ENCODE measurements at places on chromosomes 2 and 18. TPM values are rescaled to one million over a fixed set of nuclear protein-coding genes. Genes with fewer than 3 reads are reported as not detected.

DNA sequence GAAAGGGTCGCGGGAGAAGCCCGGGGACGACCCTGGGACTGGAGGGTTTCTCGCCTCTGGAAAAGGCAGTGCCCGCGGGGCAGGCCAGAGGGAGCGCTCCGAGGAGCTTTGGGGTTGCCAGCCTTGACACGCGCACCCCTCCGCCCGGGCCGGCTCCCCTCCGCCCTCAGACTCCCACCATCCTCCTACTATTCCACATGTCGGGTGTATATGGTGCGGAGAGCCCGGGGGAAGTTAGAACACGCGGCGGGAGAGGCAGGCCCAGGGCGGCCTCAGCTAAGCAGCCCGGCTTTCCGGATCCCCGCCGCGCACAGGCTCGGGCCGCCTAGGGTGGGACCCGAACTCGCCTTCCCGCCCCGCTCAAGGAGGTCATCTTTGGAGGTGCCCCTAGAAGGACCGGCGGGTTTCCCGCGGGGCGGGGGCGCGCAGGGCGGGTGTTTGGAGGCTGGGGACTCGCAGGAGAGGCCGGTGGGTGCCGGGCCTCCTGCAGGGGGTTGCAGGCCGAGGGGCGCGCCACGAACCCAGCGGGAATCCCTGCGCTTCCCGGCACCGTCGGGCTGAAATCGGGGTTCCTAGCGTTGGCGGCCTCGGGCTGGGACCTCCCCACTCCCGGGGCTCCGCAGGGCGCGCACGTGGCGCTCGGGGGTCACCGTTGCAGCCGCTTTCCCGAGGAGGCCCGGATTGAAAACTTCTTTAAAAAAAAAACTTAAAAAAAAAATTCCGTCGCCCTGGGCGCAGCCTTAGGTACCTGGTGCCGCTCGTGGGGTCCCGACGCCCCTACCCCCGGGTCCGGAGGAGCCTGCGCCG lies 3.7 kb downstream of the NFATC1 start:
- DNase-seq, result no peak

DNA sequence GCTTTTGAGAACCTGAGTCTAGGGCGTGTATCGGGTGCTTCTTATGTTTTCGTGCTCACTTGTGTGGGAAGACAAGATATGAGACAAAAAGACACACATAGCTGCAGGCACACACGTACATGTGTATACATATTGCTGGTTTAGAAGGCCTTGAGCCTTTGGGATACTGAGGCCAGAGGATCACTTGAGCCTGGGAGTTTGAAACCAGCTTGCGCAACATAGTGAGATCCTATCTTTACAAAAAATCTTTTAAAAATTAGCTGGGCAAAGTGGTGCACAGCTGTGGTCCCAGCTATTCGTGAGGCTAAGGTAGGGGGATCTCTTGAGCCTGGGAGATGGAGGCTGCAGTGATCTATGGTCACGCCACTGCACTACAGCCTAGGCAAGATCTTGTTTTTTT lies 18.8 kb upstream of the NEDD4L start:
- no peak for DNase-seq

MYOM1 gene
- polyA plus RNA-seq, result 679 TPM

SERPINB2 gene
- 0.85 TPM for polyA plus RNA-seq

DNA sequence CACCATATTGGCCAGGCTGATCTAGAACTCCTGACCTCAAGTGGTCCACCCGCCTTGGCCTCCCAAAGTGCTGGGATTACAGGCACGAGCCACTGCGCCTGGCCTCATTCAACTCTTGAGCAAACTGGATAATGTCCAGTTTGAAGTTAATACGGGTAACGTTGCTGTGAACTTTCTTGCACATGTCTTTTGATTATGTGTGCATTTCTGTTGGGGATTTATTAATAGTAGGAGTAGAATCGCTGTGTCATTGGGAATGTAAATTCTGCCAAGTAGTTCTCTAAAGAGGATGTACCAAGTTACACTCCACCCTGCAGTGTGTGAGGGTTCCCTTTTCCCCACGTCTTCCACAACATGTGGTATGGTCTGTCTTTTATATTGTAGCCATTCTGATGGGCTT lies 6.2 kb downstream of the IMPA2 start:
- no peak for DNase-seq

DNA sequence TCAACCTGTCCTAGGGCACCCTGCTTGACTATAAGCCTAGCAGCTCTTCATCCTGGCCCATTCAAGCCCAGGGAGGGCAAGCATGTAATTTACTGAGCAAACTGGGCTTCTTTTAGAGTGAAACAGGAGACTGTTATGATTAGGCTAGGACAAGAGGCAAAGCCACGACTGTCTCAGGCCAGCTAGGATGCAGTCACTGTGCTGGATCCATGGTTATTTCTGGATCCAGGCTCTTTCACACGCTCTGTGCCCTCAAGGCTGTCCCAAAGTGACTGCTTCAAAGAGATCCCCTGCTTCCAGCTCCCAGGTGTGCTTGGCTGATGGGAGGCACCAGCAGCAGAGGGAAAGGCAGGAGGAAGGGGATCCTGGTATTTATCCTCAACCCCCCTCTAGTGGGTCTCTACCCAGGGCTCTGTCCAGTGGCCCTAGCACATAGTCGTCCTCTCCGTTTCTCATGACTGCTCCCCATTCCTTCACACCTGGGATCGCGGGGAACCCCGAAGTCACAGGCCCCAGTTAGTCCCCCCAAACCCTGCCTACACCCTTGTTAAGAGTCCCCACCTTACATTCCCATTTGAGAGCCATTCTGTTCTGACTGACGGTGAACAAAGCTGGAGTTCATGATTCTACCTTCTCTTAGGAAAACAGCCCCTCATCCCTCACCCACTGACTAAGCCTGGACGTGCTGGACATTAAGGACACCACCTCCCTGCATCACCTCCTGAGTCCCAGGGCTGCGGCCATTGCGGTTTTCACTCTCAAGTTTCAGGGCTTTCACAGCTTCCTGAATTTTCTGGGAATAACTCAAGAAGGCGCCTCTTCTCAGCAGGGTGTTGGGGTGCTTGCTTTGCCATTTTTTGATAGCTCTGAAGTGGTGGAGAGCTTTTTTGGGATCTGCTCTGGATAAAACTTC lies 63.2 kb downstream of the POLR1A start:
- DNase-seq, result no peak

GRCh38 chr2:202933958-202934357 lies 21.9 kb downstream of the CARF start:
- DNase-seq, result no peak

GRCh38 chr2:179595284-179595683 lies 266.1 kb downstream of the ZNF385B start:
- no peak for DNase-seq

- no peak for DNase-seq
Observed at GRCh38 chr2:173146590-173146989, 70.9 kb downstream of the MAP3K20 start.

- DNase-seq, result no peak
Observed at GRCh38 chr2:105121434-105121833, 83.6 kb downstream of the MRPS9 start.

GAL3ST2 gene
- polyA plus RNA-seq, result not detected

- no peak for DNase-seq
Observed at GRCh38 chr2:236618370-236618769, 48.7 kb downstream of the ACKR3 start.

GRCh38 chr18:78367996-78368395 lies 611.6 kb upstream of the SALL3 start:
- DNase-seq, result no peak

MALL gene
- polyA plus RNA-seq, result 12.8 TPM

GRCh38 chr2:240524963-240525718 lies 32.6 kb downstream of the ANKMY1 start:
- no peak for DNase-seq

GRCh38 chr2:99621106-99621505 lies 131.3 kb upstream of the REV1 start:
- no peak for DNase-seq

DNA sequence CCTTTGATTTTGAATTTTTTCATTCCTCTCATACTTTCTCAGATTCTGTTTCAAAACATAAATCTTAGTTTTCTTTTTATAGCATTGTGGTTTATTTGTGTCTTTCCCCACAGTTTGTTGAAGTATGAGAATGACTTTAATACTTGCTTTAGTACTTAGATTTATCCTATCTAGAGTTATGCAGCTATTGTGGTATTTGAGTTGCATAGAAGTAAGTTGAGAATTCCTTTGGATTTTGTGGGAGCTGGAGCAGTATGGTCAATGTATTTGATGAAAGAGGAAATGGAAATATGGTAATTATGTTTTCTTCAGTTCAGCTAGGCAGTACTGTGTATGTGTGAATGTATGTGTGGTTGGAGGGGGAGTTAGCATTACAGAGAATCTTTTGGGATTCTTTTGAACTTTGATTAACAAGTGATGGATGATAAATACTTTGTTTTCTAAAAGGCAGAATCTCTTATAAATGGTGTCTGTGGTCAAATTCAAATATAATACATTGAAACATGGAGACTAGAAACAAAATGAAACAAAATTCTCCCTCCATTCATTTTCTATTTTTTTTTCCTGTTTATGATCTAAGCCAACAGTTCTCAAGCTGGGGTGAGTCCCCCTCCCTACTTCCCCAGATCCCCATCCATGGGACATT lies 3.0 kb downstream of the ACVR2A start:
- no peak for DNase-seq

UPP2 gene
- not detected for polyA plus RNA-seq

DNA sequence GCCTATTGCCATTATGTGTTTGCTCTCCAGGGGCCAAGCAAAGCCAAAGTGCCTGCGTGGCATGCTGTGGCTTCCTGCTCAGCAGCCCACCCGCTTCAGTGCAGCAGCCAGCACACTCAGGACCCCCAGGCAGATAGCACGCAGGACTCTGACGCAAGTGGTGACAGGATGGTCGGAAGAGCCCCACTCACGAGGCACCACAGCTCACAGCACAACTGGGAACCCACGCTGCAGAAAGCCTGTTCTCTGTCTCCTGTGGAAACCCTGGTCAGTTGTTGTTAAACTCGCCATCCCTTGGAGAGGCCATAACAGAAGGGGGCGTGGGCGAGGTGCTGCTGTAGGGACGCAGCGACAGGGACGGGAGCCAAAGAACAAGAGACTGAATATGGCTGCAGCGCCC lies 76.4 kb downstream of the HDAC4 start:
- DNase-seq, result no peak

KRCC1 gene
- 33.0 TPM for polyA plus RNA-seq

GRCh38 chr2:217193431-217194340 lies 333.8 kb upstream of the TNP1 start:
- no peak for DNase-seq

DNA sequence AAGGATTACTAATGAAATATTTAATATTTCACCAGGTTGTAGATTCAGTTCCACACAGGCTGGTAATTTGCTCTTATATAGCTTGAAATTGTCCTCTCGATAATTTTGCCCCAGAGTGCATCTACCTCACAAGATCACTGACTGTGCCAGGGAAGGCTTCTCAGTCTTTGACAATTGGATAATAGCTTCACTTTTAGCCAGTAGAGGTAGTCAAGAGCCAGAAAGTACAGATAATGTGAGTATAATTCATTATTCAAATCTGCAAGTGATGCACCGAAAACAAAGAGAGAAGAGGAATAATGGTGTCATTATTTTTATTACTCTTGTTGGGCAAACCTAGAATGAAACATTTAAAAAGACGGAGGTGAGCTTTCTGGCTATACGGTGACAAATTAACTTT lies 292.8 kb downstream of the EN1 start:
- no peak for DNase-seq
